CD4-positive, alpha-beta T cell treated with Interleukin-17A for 1 hour (primary cell): ENCODE measurements at places on chromosomes 16 and 17.

DNA sequence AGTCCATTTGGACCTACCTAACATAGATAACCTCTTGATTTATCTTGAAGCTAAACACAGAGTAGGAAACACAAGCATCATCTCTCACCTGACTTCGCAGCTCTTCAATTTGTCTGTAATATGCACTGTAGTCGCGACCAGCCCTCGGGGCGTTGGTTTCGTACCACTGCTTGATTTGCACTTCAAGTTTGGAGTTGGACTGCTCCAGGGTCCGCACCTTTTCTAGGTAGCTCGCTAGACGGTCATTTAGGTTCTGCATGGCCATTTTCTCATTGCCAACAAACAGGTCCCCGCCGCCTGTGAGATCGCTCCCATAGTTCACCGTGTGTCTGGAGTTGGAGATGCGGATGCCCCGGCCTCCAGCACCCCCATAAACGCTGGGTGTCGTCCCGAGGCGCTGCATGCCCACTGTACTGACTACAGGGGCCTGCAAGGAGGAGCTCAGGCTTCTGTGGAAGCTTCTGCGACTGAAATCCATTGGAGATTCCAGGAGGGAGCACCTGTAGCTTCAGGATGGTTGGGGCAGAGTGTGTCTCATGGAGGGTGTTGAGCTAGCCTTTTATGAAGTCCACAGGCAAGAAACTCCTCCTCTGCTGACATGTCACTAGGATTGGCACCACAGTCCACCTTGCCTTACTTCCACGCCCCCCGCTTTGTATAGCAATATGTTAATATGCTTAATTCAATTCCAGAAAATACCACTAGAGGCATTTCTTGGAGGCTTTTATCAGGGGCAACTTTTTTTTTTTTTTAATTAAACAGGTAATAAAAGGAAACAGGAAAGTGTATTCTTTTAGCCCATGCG is at the start of gene KRT20:
Gene KRT20, minus strand, starts transcription at position 535 of the 805 bp plus-strand sequence. Its CDS starts 57 bp downstream, at position 478.
- DNase-seq: no peak

DNA sequence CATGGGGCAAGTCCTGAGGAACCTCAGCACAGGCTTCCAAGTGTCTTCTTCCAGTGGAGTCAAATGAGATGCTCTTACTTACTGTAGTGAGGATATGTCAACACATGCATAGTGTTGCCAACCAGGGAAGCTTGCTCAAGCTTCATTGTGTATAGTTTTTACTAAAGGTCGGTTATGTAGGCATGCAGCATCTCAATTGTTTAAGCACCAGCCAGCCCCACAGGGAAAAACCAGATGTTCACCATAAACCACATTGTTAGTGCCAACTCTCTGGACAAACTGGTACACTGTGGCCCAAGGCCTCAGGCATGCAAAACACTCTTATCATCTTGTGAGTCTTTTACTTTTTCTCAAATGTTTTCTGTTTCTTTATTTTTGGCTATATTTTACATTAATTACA is 152.1 kb downstream of the PHKB start:
- DNase-seq: no peak

DNA sequence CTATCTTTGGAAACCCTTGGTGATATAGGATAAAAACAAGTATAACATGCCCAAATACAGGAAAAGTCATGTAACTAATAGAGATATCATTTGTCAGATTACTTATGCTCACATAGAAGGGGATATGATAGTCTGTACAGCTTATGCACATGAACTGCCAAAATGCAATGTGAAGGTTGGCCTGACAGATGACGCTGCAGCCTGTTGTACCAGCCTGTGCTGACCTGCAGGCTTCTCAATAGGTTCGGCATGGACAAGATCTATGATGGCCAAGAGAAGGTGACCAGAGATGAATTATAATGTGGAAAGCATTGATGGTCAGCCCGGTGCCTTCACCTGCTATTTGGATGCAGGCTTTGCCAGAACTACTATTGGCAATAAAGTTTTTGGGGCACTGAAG is 12.7 kb downstream of the WFIKKN2 start:
- no peak for DNase-seq

GRCh38 chr16:11006656-11007055 is 62.3 kb downstream of the CLEC16A start:
- no peak for DNase-seq

GRCh38 chr16:2813771-2814221 is 3.2 kb upstream of the PRSS21 start:
- no peak for DNase-seq

- DNase-seq: no peak
These were observed 78.4 kb downstream of the ABCC1 start for GRCh38 chr16:16027728-16028310.

DNA sequence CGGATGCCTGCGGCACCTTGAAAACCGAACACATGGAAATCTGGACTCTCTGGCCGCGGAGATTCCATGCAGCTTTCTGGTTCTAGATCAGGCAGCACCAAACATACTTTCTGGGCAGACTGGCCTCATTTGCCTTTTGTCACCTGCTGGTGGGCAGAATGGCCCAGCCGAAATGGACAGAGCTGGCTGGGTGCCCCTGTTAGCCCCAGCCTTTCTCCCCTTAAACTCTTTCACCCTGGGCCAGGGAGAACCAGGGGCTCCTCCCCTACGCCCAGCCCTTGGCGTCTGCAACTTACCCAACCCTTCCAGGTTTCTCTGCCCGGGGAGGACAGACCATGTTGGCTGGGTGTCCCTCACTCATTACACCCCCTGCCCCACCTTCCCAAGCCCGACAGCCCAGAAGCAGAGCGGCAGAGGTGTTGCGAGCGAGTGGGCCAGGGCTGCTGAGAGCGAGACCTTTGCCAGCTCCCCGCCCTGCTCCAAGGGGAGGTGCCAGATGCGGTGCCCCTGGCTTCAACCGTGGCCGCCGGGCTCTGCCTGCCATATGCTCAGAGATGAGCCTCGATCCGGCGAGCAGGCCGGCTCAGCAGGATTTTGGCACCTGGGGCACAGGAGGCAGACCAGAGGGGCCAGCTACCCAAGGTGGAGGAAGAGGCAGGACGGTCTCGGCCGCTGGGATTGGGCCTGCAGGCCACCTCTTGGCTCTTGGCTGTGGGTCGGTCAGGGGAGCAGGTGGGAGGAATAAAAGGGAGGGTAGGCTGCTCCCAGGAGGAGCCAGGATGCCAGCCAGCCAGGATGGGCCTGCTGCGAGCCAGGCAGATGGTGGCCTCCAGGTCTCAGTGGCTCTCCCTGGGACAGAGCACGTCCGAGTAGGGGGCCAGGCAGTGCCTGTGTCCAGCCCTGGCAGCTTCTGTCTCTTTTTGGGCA is 191.3 kb downstream of the NTN1 start:
- DNase-seq: no peak

GRCh38 chr16:86504315-86505184 is 5.8 kb upstream of the FOXF1 start:
- DNase-seq: no peak

- DNase-seq: no peak
These were observed 190.5 kb downstream of the IRF8 start for GRCh38 chr16:86089334-86089900.

- DNase-seq: no peak
These were observed 16.3 kb downstream of the C16orf46 start for GRCh38 chr16:81060576-81061306.

DNA sequence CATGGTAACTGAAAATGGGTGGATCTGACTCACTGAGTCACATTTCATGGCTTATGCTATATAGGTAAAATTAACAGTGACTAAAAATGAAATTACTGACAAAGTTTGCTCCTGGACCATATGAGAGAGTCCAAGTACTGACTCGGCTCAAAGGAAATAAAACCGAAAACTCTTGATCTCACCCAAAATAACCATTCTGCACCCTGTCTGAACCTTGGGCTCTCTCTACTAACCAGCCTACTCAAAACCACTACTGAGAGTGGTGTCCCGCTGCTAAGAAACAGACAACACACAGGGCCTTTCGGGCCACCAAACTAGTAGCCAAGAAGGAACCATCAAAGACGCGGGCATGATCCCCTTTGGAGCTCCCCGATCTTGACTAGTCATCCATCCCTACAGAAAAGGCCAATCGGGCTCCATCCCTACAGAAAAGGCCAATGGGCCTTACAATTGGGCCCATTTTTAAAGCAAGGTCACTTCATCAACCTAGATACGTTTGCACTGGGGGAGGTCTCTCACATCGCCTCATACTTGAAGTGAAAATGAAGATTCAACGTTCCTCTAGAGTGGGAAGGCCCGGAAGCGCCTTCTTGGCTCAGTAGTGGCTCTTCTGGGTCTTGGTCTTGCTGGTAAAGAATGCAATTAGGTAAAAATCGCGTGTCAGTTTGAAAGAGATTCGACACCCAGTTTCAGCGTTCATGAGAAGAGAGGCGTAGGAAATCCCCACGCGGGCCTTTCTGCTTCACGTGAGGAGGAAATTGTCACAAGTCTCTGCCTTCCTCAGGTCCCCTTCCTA is 720 bp upstream of the ZPBP2 start:
- DNase-seq: peak; percentile 85

GRCh38 chr16:11794447-11794846 is 2.6 kb downstream of the ZC3H7A start:
- DNase-seq: no peak
